ENCODE measurements at places on chromosomes 2 and 18. TPM values are rescaled to one million over a fixed set of nuclear protein-coding genes. Genes with fewer than 3 reads are reported as not detected.

- no peak for DNase-seq
Observed at GRCh38 chr2:39625193-39625926, 40.4 kb upstream of the TMEM178A start.

DNA sequence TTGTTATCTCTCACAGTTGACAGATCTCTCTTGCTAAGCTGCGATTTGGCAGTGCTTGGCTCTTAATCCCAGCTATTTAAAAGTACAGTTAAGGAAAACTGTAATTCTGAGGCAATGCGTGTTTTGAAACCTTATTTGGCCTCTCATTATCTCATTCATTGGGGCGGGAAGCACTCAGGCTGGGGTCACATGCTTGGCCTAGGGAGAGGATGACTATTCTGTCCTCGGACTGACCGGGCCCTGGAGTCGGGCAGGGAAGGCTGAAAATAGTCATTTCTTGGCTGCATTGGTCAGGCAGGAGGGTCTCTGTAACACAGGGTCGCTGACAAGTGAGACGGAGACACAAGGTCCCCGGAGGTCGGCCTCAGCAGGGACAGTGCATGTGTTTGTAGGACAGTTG lies 20.2 kb upstream of the EMILIN2 start:
- DNase-seq, result no peak

Gene GALR1
- 0.08 TPM for polyA plus RNA-seq

DNA sequence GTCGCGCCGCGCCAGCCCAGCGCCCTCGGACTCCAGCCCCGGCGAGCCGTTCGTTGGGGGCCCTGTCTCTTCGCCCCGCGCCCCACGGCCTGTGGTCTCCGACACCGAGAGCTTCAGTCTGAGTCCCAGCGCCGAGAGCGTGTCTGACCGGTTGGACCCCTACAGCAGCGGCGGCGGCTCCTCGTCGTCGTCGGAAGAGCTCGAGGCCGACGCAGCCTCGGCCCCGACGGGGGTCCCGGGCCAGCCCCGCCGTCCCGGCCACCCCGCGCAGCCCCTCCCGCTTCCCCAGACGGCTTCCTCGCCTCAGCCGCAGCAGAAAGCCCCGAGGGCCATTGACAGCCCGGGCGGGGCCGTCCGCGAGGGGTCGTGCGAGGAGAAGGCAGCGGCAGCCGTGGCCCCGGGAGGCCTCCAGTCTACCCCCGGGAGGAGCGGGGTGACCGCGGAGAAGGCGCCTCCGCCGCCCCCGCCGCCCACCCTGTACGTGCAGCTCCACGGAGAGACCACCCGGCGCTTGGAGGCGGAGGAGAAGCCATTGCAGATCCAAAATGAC lies 1.4 kb downstream of the PHLPP1 start:
- peak; percentile 30 for DNase-seq

GRCh38 chr2:7205151-7205830 lies 288.1 kb downstream of the RNF144A start:
- DNase-seq, result no peak

DNA sequence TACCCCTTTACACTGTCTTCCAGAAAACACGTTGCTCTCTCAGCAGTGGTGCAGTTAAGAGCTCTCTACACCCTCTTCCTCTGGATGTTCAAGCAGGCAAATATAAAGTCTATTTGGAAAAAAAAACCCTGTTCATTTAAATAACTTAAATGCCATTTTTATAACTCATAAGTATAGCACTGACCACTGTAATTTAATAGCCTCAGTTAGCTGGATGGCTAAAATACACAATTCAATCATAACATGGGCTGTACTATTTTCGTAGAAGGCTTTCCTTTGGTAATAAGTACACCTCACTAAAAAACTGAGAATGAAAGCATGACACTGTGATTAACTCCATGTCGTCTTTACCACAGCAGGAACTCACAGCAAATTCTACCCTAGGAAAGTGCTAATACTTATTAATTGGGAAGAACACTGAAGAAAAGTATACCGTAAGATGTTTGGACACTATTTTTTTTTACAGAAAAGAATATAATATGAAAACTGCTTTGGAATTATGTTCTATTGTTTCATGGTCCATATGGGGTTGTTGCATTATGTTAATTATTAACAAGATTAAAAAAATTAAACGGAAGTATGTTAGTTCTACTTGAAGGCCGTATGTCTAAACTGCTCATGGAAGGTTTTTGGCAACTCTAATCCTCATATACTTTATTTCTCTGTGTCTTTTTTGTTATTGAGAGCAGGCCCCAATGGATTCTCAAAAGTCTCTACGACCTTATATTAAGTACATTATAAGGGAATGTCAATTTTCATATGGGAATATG lies 269.1 kb downstream of the ZNF385B start:
- no peak for DNase-seq

Gene B3GNT7
- 3.3 TPM for polyA plus RNA-seq

DNA sequence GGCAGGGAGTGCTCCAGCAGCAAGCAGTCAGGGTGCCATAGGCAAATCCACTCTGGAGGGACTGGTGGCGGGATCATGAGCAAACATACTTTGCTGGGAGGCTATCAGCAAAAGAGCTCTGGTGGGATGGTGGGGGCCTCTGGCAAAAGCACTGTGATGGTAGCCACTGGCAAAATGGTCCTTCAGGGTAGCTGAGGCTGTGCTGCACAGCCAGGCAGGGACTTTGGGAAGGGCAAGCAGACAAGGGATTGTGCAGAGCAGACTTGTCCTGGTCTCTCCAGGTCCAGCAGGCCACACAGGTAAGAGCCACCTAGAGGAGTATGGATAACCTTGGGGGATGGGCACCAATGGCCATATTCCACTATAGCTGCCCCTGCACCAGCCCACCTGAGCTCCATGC lies 129.4 kb upstream of the OTOS start:
- no peak for DNase-seq

GRCh38 chr2:166140932-166141331 lies 13.1 kb upstream of the SCN1A start:
- DNase-seq, result no peak

DNA sequence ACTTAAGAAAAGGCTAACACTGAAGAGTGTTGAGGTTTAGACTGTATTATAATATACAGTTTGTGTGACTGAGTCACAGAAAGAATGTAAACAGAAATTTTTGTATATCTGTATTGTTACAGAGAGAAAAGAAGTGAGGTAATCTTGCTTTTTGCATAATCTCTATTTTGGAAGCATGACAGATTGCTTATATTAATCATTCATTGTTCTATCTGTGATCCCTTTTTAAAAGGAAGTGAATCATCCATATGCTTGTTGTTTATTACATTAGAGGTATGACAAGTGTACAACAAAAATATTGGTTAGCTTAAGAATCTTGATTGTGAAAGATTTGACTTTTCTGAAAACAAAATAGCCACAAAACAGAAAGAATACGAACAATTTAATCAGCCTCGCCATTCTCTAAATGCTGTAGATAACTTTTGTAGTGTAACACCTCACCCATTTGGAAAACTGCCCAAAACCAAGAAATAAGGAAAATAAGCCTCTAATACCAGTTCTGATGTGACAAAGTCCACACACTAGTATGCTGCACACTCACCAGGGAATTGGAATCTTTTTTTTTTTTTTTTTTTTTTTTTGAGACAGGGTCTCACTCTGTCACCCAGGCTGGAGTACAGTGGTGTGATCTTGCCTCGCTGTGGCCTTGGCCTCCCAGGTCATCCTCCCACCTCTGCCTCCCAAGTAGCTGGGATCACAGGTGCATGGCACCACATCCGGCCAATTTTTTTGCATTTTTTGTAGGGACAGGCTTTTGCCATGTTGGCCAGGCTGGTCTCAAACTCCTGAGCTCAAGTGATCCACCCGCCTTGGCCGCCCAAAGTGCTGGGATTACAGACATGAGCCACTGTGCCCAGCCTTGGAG lies 91.5 kb upstream of the LPIN2 start:
- no peak for DNase-seq

Gene CFAP65
- polyA plus RNA-seq, result 0.26 TPM

- no peak for DNase-seq
Observed at GRCh38 chr2:68475110-68475509, 7.7 kb downstream of the APLF start.

Gene SH2D6
- 0.24 TPM for polyA plus RNA-seq

- no peak for DNase-seq
Observed at GRCh38 chr2:151556121-151556520, 146.4 kb downstream of the RIF1 start.

- no peak for DNase-seq
Observed at GRCh38 chr18:8217051-8217564, 392.1 kb upstream of the RAB12 start.

GRCh38 chr2:69692424-69692823 lies 48.9 kb upstream of the AAK1 start:
- DNase-seq, result no peak

Gene RGPD4
- polyA plus RNA-seq, result 0.06 TPM

DNA sequence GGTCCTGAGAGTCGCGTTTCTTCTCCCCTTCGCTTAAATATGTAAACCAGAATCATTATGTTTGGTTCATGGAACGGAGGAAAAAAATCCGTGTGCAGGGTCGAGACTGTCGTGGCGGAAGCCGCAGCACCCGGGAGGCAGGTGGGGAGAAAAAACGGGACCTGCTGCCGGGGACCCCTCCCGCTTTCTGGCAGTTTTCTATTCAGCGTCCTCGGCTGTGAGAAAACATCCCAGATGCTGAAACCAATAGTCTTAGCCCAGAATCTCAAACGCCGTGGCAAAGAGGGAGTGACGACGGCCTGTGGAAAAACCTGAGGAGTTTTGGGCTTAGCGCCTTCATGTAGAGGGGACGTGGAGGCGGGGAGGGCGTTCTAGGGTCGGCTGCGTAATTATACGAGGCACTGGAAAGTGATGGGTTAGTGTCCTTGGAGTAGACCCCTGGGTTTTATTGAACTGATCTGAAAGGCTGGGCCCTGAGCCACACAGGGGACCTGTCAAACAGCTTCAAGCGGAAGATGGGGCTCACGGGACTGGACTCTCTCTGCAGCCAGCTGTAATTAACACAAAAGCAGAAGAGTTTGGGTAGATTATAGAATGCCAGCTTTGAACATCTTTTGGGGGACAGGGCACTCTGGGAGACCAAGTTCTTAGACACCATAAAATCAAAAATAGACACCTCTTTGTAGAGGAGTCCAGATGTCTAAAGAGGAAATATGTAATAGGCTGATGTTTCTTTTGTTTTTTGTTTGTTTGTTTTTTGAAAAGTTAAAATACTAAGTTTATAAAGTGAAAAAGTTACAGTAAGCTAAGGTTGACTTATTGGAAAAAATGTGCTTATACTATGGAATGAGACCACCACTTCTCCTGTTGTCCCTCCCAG lies 834 bp upstream of the BUB1 start:
- no peak for DNase-seq

Gene UGT1A5
- polyA plus RNA-seq, result not detected

GRCh38 chr2:66498289-66498975 lies 63.5 kb downstream of the MEIS1 start:
- DNase-seq, result no peak

DNA sequence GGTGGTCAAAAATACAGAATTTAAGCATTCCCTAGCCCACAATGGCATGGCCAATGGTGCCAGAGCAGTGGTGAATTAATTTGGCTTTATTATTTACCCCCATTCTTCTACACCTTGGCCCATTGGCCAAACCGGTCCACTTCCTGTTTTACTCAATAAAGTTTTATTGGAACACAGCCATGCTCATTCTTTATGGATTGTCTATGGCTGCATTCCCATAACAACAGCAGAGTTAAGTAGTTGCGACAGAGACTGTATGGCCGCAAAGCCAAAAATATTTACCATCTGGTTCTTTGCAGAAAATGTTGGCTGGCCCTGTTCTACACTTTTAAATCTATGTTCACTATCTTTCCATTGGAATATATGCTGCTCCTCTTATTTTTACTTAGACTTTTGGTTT lies 130.3 kb upstream of the CCDC68 start:
- DNase-seq, result no peak

Gene FBXO48
- 2.2 TPM for polyA plus RNA-seq

Gene CLEC4F
- polyA plus RNA-seq, result 0.08 TPM

GRCh38 chr2:50957896-50958295 lies 74.0 kb downstream of the NRXN1 start:
- no peak for DNase-seq

GRCh38 chr18:10365901-10366300 lies 88.5 kb upstream of the APCDD1 start:
- no peak for DNase-seq

Gene PROKR1
- polyA plus RNA-seq, result 0.22 TPM

- DNase-seq, result no peak
Observed at GRCh38 chr2:109269706-109270504, 140.9 kb downstream of the SH3RF3 start.
